Ureter (tissue), 1 donor: ENCODE measurements at places on chromosomes 5 and 9.

GRCh38 chr5:122611406-122611805 lies 163.5 kb upstream of the SNX2 start:
- no peak for DNase-seq

- no peak for DNase-seq
Observed at GRCh38 chr9:37902796-37903646, 906 bp downstream of the SLC25A51 start.

GRCh38 chr5:127567026-127567768 lies 49.8 kb downstream of the PRRC1 start:
- DNase-seq = no peak

- DNase-seq = no peak
Observed at GRCh38 chr5:17099946-17100345, 117.5 kb upstream of the BASP1 start.

DNA sequence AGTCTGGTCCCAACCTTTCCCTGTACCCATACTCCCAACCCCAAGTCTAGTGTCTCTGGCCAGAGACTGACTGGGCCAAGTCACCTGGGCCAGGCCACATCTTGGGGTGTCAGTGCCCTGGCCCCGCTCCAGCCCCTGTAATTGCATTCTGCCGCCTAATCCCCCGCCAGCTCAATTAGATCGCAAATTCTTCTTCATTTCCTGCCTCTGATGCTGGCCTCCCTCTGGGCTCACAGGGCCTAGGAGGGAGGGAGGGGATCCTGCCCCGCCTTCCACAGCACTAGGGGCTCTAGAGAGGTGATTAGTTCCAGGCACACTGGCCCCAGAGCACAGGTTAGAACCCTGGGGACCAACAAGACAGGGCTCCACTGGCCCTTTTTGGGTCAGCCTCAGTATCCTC lies 5.5 kb downstream of the CXXC5 start:
- no peak for DNase-seq

DNA sequence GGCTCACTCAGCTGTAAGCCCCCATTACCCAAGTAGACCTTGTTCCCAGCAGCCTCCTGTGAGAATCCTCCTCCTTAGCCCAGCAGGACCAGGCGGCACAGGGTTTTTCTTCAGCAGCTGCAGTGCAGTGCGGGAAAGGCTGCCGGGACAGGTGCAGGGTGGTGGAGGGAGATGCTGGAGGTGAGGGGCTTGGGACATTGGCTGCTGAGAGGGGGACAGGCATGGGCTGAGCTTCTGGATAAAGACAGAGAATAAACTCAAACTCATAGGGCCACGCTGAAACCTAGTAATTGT lies 174.7 kb downstream of the CACNA1B start:
- DNase-seq = peak; percentile 20

GRCh38 chr5:14208071-14209021 lies 65.2 kb downstream of the TRIO start:
- no peak for DNase-seq

DNA sequence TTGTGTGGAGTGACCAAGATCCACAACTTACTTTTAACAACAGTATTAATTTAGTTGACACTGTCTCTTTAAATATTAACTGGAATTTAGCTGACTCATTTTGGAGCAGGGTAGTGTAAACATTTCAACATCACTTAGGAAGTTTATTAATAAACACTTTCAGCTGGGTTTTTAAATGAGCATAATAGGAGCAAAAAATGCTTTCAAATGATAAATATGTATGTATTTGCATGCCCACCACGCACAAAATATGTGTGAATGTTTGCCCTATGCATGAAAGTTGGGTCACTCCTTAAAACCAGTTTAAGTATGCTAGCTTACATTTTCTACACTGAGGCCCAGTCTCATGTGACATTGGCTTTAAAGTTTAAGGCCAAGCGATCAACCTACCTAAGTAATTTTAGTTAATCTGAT lies 2.9 kb downstream of the ZFAND5 start:
- DNase-seq = no peak

GRCh38 chr5:160769301-160769700 lies 82.7 kb downstream of the ATP10B start:
- DNase-seq = no peak

DNA sequence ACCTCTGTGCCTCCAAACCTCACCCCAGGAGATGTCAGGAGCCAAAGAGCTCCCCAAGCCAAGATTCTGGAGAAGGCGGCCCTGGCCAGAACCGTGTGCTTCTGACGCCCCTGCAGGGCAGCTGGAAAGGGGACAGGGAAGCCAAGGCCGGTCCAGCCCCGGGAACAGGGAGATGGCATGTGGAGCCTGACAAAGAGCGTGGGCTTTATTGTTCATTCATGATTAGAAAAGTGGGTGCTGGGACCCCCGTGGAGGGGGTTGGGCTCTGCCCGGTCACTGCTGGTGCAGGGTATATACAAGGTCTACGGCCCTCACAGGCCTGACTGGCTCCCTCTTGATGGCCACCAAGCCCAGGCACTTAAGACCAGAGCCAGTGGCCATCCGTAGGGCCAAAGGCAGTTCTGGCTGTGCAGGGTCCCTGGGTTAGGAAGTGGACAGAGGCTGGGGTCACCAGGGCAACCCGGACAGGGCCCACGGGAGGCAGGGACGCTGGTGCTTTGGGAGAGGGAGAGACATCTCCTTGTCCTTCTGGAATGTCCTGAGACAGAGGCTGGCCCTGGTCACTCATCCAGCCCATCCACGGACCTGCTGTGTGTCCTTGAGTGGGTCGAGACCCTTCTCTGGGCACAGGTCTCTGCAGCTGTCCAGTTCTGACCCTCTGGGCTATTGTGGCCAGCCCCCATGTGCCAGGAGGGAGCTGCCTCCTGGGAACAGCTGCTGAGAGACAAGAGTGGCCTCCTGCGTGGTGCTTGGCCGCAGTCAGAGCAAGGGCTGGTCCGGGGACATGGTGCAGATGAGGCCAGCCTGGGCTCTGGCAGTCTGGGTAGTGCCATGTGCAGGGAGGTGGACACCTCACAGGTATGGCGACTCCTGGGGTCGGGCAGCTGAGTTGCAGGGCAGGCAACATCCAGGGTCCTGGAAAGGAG lies 12.5 kb downstream of the NINJ1 start:
- peak; percentile 43 for DNase-seq

DNA sequence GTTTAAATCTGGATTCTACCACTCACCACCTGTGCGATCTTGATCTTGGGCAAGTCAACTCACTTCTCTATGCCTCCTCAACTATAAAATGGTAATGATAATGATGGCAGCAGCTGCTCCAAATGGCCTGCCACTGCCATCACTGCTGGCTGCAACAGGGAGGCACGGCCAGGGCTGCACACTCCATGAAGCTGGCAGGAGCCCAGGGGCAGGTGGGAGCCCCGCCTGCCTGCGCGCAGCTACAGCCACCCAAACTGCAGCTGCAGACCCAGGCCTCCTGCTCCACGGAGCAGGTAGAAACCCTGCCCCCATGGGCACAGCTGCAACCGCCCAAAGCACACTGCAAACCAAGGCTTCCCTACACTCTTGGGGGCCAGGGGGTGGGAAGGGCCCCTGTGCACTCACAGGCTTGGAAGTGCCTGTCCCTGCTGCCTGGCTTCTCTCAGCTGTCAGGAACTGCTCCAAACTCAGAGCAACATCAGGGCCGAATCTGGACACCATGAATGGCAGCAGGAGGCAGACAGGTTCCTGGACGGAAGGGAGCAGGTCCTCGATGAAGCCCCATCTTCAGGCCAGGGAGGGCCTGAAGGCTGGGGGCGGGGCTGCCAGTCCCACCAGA lies 57.6 kb downstream of the PRELID2 start:
- DNase-seq = no peak

- peak; percentile 55 for DNase-seq
Observed at GRCh38 chr9:81592887-81593266, 96.5 kb downstream of the TLE1 start.

GRCh38 chr9:106179191-106179590 lies 484.9 kb downstream of the TMEM38B start:
- no peak for DNase-seq
